ENCODE measurements at places on chromosomes 4 and X.

DNA sequence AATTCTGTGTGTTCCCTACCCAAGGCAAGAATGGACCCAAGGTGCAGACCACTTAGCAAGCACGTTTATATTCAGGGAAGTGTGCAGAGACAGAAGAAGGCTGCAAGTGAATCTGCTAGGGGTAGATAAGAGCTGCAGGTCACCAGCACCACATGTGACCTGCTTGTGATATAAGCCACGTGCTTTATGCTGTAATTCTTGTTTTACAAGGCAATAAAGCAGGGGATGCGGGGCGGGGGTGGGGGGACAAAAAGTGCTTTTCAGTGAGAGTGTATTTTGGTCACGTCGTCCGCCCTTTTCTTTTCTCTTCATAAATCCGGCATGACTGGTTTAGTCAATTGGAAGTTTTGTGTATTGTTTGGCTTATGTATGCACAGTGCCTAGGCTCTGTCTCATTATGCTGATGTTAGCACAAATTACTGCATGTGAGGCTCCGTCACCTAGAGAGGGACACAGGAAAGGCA, 192.7 kb downstream of the RBMX2 start:
- DNase-seq, result no peak

GRCh38 chrX:18010253-18010652, 149.2 kb upstream of the RAI2 start:
- DNase-seq, result no peak

DNA sequence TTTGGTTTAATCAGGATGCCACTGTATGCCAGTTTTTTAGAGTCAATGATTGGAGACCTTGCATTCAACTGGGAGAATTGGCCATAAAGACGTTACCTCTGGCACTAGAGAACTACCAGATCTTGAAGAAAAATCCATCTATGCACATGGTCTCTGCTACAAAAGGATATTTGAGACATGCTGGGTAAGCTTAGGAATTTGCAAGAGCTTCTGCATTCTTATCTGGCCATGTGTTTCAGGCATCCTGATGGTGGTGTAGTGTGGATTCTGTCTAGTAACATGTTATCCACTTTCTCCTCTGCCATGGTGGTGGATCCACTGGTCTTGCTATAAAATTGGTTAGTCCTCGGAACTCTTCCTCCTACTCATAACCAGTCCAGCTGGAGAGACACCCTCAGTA, 185.3 kb upstream of the WDFY3 start:
- DNase-seq, result no peak

DNA sequence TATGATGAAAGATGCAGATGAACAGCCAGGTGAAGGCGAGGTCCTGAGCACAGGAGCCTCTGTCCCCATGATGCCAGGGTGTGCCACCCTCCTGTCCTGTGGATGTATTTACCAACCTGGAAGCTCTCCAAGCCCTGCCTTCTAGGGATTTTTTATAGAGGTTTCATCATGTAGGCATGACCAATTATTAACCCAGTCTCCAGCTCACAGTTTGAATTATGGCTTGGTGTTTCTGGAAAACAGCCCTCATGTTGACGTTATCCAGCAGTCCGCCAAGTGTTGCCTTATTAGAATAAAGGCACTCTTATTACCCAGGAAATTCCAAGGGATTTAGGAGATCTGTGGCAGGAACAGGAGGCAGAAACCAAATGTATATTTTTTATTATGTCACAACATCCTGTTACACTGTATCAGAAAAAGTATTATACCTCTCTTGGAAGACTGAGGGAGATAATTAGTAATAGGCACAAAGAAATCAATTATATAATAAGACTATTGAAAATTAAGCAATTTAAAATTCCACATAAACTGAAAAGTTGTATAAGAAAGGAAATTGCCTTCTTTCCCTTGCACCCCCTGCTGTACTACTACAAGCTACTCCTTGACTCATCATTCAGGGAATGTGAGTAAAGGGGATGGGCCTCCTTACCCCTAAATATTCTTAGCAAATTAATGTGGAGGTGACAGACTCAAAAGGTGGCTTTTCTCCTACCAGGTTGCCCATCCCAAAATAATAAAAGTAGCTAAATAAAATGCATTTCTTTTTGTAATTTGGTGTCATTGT, 129.6 kb downstream of the ZNF330 start:
- DNase-seq, result peak; percentile 37

DNA sequence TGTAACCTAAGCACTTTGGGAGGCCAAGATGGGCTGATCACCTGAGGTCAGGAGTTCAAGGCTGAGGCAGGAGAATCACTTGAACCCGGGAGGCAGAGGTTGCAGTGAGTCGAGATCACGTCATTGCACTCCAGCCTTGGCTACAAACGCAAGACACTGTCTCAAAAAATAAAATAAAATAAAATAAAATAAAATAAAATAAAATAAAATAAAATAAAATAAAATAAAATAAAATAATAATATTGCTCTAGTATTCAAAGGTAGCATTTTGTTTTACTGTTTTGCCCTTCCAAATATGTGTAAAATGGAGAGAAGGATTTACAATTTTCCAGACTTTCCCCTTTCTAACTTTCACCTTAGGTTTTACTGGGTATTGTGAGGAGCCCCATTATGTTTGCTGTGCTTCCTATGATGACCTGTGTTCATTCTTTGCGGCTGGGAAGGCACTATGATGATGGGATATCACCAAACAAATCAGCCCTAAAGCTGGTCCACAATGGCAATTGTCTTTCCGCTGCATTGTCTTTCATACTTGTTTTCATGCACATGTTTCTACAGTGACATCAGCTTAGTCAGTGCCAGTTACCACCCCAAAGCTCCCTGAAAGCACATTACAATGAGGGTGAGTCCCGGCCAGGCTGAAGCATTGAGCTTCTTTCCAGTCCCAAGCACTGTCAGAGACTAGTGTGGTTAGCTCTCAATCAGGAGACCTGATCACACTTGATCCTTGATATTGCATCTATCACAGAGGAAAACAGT, 50.8 kb downstream of the DTHD1 start:
- no peak for DNase-seq

GRCh38 chr4:15336410-15337167, 91.2 kb upstream of the C1QTNF7 start:
- DNase-seq, result no peak

DNA sequence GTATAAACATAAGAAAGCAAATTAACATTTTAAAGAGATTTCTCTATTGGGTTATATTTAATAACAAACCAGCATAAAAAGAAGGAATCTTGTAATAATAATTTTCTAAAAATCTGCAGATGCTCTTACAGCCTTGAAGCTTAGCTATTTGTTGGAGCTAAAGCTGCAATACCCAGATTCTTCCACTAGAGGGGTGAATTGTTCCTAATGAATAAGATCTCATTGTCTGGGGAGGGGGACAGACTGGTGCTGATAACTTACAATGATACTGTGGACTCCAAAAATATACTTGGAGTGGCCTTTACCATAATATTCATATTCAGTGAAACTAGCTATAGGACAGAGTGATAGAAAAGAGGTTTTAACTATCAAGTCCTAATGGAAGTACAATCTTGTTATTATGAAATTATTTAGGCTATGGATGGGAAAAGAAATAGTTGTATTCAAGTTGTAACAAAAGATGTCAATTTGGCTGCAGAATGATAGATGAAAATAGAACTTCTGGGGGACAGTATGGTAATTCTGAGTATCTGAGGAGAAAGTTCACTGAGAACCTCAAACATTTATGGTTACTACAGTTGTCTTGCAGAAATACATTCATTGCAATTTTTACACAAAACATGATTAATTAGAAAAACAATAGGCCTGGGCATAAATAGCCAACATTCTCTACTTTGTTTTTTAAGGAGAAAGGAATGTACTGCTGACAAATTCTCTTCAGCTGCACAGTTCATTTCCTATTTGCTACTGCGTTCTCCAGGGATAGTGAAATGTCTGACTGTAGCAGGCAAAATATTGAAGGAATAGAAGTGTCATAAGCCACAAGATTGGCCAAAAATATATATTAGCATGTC, 443.3 kb downstream of the GBA3 start:
- no peak for DNase-seq

DNA sequence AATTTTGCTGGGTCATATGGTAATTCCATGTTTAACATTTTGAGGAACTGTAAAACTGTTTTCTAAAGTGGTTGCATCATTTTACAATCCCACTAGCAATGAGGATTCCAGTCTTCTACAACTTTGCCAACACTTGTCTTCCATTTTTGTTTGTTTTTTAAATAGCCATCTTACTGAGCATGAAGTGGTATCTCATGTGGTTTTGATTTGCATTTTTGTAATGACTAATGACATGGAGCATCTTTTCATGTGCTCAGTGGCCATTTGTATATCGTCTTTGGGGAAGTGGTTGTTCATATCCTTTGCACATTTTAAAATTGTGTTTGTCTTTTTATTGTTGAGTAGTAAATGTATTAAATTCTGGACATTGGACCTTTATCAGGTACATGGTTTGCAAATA, 94.7 kb downstream of the TMEM131L start:
- DNase-seq, result no peak

DNA sequence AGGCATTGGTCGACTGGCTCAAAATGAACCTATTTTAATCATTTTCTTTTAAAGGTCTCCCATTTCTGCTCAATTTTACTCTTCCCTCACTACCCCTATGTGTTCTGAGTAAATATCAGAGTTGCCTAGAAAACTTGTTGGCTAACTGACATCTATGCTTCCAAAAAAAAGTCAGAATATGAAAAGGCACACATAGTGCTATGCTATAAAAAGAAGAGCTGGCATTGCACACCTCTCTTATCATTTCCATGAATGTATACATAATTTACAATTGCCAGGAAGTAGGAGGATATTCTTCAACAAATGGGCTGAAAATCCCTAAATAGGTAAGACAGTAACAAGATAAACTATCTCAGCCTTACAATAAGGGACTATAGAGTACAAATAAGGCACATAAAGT, 70.2 kb downstream of the FRYL start:
- no peak for DNase-seq

DNA sequence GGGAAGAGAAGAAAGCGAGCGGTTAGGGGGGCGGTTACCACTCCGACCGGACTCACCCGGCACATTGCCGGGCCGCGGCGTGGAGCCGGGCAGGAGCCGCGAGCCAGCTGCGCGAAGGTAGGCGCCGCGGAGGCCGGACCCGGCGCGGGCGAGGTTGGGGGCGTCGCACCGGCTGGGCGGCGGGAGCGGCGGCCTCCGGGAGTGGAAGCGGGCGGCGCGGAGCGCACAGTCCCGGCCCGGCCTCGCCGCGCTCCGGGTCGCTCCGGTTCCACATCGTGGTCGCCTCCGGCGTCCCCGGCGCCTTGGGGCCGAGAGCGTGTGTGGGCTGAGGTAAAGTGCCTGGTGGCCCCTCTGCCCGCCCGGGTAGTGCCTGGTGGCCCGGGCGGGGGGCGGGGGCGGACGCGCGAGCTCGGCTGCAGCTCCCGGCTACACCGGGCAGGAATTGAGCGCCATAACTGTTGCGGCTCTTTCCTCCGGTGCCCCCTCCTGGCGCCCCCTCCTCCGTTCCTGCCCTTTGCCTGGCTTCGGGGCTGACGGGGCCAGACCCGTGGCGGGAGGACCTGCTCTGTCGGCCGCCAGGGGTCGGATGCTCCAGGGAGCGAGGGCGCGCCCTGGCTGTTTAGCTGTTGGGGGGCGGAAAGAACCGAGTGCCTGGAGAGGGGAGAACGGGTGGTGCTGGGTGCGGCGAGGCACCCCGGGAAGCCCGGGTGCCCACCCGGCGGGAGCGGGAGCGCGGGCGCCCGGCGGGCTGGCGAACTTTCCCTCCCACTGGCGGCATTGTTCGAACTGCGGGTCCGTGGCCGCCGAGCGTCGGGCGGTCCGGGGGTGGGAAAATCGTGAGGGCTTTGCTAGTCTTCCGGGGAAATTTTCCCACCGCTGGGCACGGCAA, 626 bp downstream of the JADE3 start:
- DNase-seq, result peak; percentile 79

DNA sequence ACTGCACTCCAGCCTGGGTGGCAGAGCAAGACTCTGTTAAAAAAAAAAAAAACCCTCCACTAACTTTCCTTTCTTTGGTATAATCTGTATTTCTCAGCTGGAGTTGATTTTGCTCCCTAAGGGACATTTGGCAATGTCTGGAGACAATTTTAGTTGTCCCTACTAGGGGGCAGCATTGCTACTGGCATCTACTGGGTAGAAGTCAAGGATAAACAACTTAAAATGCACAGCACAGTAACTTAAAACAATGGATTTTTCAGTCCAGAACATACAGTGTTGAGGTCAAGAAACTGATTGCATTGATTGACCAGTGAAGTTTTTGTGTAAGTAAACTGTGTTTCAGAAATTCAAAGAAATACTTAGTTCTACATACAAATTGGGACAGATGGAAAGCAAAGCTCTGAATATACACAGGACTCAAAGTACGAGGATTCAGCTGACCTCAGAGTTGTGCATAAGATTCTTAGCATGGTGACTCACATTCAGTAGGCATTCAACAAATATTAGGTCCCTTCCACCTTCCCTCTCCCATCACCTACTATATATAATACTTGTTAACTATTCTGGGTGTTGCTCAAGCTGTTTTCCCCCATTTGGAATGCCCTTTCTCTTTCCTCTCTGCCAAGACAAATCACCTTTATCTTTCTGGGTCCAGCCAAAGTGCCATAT, 8.8 kb downstream of the DDX53 start:
- DNase-seq, result no peak

- DNase-seq, result no peak
Measured at GRCh38 chr4:106367072-106367471, 1.5 kb downstream of the GIMD1 start.

DNA sequence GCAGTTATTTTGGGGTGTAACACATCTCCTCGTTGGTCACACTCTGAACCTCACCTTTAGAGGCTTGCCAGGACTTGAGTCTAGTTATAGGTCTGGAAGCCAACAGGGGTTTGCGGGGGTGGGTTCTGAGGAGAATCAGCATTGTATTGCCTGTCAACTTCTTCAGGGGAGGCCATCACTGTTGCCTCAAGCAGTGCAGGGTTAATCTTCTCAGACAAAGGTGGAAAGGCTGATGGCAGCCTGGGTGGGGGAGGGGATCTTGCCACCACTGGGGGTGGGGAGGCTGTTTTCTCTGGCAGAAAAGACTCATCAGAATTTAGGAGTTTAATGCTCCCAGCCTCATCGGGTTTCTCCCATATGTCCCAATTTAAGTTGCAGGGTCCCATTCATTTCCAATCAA, 387.8 kb downstream of the PRR32 start:
- no peak for DNase-seq

GRCh38 chr4:153476829-153477574, 10.8 kb downstream of the TMEM131L start:
- no peak for DNase-seq

DNA sequence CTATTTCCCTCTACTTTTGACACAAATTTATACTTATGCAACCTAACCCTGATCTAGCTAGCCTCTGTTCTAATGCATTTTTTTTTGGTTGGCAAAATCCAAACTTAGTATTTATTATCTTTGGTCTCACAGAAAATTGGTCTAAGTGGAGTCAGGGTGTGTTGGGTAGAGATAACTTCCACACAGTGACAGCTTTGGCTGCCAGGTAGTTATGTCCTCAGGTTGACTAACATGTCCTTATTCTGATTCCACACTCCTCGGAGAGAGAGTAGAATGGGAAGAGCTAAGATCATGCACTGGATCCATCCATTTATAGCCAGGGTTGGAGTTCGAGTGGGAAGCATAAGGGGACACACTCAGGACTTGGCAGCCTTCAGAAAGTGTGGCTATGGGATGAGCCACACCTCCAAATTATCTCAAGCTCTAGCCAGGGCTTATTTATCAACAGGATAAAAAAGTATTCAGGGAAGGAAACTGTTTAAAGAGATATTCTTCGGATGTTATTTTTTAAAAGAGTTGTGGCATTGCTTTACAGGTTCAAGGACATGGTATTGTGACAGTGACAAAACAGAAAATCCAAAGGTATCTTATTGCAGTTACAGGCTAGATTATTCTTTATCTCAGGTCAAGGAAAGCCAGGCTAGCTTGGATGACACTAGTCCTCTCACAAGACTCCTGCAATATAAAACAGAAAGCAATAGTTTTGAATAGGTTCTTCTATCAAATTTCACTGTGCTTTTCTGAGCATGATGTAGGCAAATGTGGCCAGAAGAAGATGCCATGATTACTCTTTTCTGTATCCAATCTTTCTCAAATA, 51.5 kb downstream of the NPY1R start:
- no peak for DNase-seq

Data from upper lobe of right lung (tissue), 1 donor.